ENCODE measurements at places on chromosomes 4 and X. TPM values are rescaled to one million over a fixed set of nuclear protein-coding genes. Genes with fewer than 3 reads are reported as not detected.

The TMEM33 gene
- 11.2 TPM for polyA plus RNA-seq

The TMPRSS11D gene
- not detected for polyA plus RNA-seq

The DMP1 gene
- not detected for polyA plus RNA-seq

The ASB11 gene
- 0.05 TPM for polyA plus RNA-seq

The ZNF41 gene
- polyA plus RNA-seq, result 3.5 TPM

The CC2D2A gene
- 39.4 TPM for polyA plus RNA-seq

The ARAP2 gene
- 2.1 TPM for polyA plus RNA-seq

The DNASE1L1 gene
- polyA plus RNA-seq, result 7.5 TPM

The SMIM31 gene
- not detected for polyA plus RNA-seq

The DDIT4L gene
- 0.43 TPM for polyA plus RNA-seq

The PPA2 gene
- polyA plus RNA-seq, result 66.4 TPM

The SLITRK4 gene
- 0.15 TPM for polyA plus RNA-seq

The IRS4 gene
- not detected for polyA plus RNA-seq

The TMEM35A gene
- 0.28 TPM for polyA plus RNA-seq

The NLRP2B gene
- not detected for polyA plus RNA-seq

The LANCL3 gene
- 0.09 TPM for polyA plus RNA-seq

The MAPK10 gene
- 3.8 TPM for polyA plus RNA-seq

The TLR10 gene
- polyA plus RNA-seq, result 0.18 TPM

The ARX gene
- 0.06 TPM for polyA plus RNA-seq

The MAGEA9B gene
- not detected for polyA plus RNA-seq

The HMX1 gene
- not detected for polyA plus RNA-seq

The CCDC158 gene
- 0.25 TPM for polyA plus RNA-seq

The IL1RAPL1 gene
- not detected for polyA plus RNA-seq

The MAGEB1 gene
- polyA plus RNA-seq, result not detected

The LIMCH1 gene
- polyA plus RNA-seq, result 4.2 TPM

The ADGRG4 gene
- polyA plus RNA-seq, result 0.11 TPM

The TSPAN7 gene
- 54.8 TPM for polyA plus RNA-seq

The GATA1 gene
- polyA plus RNA-seq, result 0.07 TPM

The NKAP gene
- polyA plus RNA-seq, result 5.5 TPM
